ENCODE measurements at places on chromosomes 16 and 17. TPM values are rescaled to one million over a fixed set of nuclear protein-coding genes. Genes with fewer than 3 reads are reported as not detected.

The SPATA22 gene
- total RNA-seq: not detected

The ESRP2 gene
- total RNA-seq: 36.4 TPM

GRCh38 chr16:84484579-84485254, 19.7 kb downstream of the MEAK7 start:
- H3K27ac ChIP-seq: no peak overlapping the region
- peaks cover 26% of the 10 kb centered on the region for H3K36me3 ChIP-seq
- H3K4me3 ChIP-seq: no peak overlapping the region
- peak; percentile 31 for DNase-seq
- H3K4me1 ChIP-seq: no peaks in the 10 kb centered on the region

DNA sequence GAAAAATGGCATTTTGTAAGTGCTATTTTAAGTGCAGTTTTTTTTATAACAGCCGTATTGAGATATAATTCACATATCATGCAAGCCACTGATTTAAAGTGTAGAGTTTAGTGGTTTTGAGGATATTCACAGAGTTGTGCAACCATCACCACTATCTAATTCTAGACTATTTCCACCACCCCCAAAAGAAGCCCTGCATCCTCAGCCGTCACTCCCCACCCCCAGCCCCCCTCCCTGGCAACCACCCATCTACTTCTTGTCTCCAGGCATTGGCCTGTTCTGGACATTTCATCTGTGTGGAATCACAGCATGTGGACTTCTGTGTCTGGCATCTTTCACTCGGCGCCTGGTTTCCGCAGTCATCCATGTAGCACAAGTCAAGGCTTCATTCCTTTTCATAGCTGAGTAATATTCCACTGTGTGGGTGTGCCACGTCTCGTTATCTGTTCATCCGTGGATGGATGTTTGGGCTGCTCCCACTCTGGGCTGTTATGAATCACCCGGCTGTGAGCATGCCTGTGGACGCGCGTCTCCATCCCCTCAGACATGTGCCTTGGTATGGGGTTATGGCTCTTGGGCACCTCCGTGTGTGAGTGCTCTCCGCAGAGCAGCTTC, 138.4 kb upstream of the CIBAR2 start:
- no peak for DNase-seq
- H3K36me3 ChIP-seq: no peaks in the 10 kb centered on the region
- no peaks in the 10 kb centered on the region for H3K4me1 ChIP-seq
- H3K27ac ChIP-seq: no peak overlapping the region
- H3K4me3 ChIP-seq: no peak overlapping the region

DNA sequence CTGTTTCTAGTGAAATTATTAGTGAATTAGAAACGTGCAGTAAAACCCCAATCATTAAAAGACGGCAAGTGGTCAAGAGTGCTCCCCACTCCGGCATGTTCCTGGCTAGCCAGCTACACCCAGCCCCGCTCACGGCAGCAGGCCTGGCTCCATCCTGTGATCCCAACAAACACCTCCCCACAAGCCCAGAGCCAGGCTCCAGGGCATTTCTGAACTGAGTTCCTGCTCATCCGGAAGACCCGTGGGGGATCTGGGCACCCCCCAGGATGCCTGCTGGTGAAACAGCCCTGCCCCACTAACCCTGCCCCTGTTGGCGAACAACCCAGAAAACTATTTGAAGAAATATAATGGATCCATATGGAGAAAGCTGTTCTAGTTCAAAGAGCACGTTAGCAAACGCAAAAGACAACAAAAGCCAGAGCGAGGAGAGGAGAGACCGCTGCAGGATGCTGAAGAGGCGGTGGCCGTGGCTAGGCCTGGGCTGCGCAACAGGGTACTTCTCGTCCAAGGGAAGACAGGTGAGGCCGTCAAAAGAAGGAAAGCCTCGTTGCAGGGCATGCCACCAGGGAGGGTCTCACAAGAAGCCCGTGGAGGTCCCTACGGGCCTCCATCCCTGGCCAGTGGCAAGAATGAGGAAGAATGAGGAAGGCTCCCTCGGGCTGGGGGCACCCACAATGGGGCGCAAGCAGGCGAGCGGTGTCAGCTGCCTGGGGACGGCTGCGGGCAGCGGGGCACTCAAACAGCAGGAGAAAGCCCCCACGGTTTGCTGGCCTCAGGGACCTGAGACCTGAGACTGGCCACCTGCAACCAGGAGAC, 19.2 kb downstream of the SLC16A3 start:
- DNase-seq: no peak
- H3K4me1 ChIP-seq: peaks cover 24% of the 10 kb centered on the region
- H3K36me3 ChIP-seq: peaks cover 11% of the 10 kb centered on the region
- H3K27ac ChIP-seq: peak overlapping the region; percentile 75

GRCh38 chr16:77679901-77680300, 42.4 kb upstream of the NUDT7 start:
- no peak overlapping the region for H3K4me3 ChIP-seq
- no peaks in the 10 kb centered on the region for H3K4me1 ChIP-seq
- DNase-seq: no peak
- H3K36me3 ChIP-seq: no peaks in the 10 kb centered on the region
- peaks cover 41% of the 10 kb centered on the region for H3K27me3 ChIP-seq
- no peak overlapping the region for H3K27ac ChIP-seq

GRCh38 chr16:2027024-2028010, 615 bp downstream of the NHERF2 start:
- no peaks in the 10 kb centered on the region for H3K36me3 ChIP-seq
- H3K4me3 ChIP-seq: peak overlapping the region; percentile 58
- no peaks in the 10 kb centered on the region for H3K27me3 ChIP-seq
- H3K27ac ChIP-seq: no peak overlapping the region
- peaks cover 16% of the 10 kb centered on the region for H3K4me1 ChIP-seq

DNA sequence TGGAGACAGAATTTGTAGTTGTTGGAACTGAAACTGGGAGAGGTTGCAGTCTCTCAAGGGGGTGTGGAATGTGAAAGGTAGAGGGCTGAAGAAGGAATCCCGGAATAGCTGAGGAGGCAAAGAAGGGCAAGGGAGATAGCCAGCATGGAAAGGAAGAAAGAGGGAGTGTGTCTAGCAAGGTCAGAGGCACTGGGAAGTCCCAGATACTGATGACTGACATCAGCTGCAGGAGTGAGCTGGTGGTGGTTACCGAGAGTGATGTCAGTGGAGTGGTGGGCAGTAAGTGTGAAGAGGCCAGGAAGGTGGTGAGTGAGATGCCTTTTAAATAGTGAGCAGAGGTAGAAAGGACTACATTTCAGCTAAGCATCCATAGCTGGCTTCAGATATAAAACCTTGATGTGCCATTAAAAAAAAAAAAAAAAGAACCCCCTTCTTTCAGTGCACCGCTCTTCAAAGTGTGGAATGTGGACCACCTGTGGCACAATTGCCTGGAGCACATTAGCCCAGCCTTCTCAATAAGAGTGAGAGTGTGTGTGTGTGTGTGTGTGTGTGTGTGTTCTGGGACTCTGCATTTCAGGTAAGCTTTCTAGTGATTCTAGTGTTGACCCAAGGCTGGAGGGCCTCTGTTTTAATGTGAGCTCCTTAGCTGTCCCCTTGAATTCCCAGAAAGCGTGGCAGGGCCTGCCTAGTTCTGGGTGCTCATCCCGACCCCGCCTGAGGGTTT, 8.5 kb downstream of the PRMT7 start:
- H3K4me1 ChIP-seq: no peaks in the 10 kb centered on the region
- no peaks in the 10 kb centered on the region for H3K36me3 ChIP-seq
- H3K27ac ChIP-seq: no peak overlapping the region
- no peaks in the 10 kb centered on the region for H3K27me3 ChIP-seq
- no peak overlapping the region for H3K4me3 ChIP-seq

GRCh38 chr17:42691021-42691545, 8.8 kb downstream of the CNTNAP1 start:
- H3K27ac ChIP-seq: no peak overlapping the region
- no peak for DNase-seq
